ENCODE measurements at places on chromosomes 3 and 15.

GRCh38 chr3:183318877-183319276, 65.8 kb downstream of the B3GNT5 start:
- no peak for DNase-seq

DNA sequence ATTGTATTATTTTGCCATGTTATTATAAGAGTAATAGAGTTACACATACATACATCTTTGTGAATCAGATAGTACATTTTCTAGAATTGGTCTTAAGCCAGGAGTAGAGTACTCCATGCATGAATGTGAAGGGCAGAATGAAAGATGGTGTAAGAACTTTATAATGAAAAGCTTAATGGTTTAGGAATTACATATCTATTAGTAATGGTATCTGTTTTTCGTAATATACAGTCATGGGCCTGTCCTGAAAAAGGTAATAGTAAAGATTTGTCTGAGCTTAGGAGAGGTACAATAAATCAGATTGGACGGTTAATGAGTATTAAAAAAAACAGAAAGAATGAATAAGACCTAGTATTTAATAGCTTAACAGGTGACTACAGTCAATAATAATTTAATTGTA, 118.2 kb upstream of the PRTG start:
- no peak for DNase-seq

GRCh38 chr3:150783316-150783715, 20.3 kb upstream of the SIAH2 start:
- no peak for DNase-seq

DNA sequence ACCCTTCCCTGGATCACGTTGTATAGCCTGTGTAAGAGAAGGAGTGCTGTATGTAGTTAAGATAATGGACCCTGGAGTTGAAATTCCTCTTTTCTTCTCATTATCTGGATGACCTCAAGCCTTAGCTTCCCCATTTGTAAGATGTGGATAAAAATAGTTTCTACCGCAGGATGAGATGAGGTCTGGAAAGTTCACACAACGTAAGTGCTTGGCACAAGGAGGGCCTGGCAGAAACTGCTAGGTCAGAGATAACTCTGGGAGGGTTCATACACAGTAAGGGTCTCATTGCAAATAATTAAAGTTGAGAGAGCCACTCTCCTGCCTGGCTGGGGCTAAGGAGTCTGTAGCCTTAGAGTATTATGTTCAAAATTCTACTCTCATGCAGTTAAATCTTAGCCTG, 214.4 kb downstream of the LRTM1 start:
- DNase-seq: no peak

DNA sequence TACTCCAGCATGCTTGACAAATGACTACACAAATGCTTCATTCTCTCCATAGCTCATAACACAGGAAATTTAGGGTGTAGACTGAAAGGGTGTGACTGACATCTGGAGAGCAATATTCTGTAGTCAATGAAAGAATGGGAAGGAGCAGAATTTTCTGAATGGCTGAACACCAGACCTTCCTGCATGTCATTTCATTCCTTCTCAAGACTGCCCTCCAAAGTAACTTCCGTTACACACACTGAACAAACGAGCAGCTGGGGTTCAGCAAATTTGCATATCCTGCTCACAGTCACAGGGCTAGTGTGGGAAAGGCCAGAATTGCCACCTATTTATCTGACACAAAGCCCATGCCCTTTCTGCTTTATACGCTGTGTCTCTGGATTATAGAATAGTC, 325.0 kb upstream of the CFAP20DC start:
- DNase-seq: no peak

- DNase-seq: no peak
Measured at GRCh38 chr3:170864525-170865208, 5.3 kb downstream of the RPL22L1 start.

- no peak for DNase-seq
Measured at GRCh38 chr3:188829576-188829975, 342.2 kb upstream of the TPRG1 start.

- no peak for DNase-seq
Measured at GRCh38 chr3:4107430-4107829, 195.7 kb upstream of the SETMAR start.

GRCh38 chr15:75230016-75230343, 28.2 kb upstream of the GOLGA6C start:
- no peak for DNase-seq

DNA sequence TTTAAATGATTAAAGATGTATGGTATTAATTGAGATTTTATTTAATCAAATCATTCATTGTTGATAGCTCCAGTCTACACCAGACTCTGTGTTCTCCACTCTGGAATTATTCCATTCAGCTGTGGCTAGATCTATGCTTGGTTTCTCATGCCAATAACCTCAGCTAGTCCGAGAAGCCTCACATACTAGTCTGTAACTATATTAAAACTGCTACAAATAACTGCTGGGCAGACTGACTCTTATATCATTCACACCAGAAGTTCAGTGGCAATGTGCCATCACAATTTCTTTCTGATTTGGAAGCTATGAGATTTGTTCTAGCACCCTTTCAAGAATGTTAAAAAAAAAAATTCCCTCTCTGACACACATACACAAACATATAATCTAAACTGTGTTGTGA, 947.3 kb downstream of the ROBO1 start:
- DNase-seq: no peak

DNA sequence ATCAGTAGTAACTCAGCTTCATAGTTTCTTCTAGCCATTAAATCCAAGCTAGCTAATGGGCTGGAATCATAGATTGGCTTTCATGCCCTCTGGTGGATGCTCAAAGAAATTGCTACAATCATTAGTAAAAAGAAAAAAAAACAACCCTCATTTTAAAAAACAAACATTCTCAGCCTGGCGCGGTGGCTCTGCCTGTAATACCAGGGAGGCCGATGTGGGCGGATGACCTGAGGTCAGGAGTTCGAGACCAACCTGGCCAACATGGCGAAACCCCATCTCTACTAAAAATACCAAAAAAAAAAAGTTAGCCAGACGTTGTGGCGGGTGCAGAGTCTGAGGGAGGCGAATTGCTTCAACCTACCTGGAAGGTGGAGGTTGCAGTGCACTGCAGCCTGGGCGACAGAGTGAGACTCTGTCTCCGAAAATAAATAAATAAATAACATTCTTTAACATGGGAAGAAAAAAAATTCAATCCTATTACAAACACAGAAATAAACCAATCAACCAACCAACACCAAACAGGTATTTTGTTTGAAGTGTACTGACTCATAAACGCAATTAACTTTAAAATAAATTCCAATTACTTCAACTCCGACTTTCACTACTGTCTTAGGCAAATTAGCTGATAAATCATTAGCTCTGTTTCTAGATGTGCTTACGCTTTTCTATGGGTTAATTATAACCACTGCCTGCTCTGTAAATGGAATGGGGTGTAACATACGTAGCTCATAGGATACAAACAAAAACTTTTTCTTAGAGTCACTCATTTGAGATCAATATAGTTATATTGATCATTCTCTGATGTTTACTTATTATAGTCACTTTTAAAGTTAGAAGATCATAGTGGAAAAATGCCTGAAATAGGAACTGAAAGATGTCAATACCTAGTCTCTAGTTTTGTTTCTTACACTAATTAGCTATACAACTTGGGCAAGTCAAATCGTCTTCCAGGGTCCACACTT, 24.9 kb downstream of the TMEM207 start:
- peak; percentile 70 for DNase-seq

DNA sequence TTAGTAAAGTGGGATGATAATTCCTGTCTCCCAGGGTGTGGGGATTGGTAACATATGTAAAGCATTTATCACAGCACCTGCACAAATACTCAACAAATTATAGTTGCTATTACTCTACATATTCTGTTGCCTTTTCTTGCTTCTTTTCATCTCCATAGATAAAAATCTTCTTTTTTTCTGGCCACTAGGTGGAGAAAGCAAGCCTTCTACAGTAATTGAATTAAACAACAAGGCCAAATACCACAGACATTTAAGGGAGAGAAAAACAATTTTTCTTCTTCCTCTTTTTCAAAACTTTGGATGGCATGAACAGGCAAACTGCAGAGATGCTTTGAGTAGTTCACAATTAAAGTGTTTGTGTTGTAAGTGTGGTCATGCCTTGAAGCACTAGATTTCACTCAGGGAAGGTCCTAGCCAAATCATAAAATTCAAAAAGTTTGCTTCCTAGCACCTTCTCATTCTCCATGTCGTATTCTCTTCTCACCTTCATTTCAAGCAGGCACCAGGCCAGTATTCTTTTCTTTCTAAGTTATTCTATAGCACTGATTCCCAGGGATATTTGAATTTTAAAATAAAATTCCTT, 493.4 kb upstream of the TGFBR2 start:
- no peak for DNase-seq

- peak; percentile 91 for DNase-seq
Measured at GRCh38 chr15:59997070-59997701, 6.9 kb upstream of the FOXB1 start.
